ENCODE measurements at places on chromosomes 1 and 21.

DNA sequence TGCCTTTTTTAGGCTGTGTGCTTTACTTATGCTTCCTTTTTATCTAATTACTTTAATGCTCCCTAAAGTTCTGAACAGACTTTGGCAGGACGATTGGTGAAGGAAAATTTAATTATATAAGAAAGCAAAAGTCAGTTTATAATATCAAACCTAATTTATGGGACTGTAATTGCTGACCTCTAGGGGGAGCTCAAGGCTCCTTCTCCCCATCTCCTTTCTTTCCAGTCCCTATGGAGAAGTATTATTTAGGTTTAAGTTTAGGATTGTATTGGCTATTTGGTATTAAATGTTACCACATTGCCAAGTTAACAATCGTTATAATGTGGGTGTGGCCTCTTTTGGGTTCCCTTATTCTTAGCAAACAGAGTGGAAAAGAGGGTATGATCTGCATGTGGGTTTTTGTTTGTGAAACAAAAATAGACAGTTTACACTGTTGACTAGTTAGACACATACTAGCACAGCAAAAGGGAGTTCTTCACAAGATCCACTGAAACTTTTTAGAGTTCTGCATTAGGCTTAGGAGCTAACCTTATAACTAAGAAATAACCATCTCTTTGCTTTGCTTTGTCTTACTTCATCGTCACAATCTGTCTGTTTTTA lies 48.2 kb upstream of the TNFSF4 start:
- DNase-seq: peak; percentile 40

DNA sequence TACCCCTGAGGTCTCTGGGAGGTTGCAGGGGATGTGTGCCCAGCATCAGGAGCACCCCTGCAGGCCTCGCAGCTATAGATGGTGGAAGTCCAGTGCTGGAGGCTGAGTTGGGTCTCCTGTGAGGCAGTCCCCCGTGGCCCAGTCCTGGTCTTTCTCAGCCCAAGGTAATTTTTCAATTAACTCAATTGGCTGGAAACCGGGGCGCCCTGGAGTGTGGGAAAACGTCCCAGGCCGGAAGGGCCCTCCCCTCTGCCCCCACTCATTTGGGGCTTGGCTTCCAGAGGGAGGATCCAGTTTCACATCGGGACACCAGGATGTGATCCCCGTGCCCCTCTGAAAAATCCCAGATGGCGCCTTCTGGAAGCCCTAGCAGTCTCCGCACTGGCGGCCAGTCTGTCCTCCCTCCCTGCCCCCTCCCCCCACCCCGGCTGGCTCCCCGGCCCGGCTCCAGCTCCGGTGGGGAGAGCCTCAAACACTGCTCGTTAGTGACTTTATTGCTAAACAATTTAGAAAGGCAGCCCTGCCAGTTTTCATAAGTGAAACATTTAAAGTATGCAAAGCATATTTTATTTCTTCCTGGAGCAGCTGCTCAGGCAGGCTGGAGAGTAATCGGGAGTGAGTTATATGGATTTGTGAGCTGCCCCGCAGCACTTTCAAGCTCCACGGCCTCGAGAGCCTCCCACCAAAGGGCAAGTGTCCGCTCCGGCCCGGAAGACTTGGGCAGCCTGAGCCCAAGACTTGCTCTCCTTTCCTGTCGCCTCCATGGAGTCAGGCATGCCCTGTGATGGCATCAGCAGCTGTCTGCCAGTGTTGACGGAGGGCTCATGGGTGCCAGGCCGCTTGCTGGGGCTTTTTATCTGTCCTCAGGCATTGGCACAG lies 208.2 kb upstream of the TMEM51 start:
- DNase-seq: peak; percentile 12

DNA sequence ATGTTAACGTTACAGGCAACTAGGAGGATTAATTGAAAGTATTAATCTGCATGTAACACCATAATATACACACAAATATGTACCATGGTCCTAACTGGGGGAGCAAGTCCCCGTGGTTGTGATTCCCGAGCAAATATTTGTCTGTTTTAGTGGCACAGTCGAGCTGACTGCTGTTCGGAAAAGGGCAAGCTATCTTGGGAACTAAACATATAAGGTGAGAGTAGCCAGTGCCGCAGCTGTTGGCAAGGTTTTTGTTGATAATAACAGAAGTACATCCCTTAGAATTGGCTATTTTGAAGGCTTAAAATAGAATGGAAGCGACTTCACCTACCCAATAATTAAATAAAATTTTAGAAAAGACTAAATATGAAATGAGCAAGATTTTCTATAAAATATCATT lies 45.5 kb downstream of the UCHL5 start:
- DNase-seq: no peak

DNA sequence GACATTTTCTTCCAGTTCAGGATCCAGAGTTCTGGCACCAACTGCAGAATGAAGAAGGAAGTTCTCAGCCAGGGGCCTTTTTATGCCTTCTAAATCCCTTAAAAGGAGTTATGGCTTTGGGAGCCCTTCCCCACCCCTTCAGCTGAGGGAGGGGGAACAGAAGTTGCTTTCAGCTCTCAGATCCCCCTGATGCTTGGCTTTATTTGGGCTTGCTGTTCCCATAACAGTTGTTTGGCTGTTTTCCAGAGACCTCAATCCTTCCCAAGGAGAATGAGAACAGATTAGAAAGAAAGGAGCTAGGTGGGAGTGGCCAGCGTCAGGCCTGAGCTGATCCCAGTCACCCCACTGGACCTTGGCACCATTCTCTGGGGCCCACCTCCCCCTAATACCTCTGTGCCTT lies at the start of gene RPE65:
Gene RPE65 (minus strand): TSS at position 54 of the 400 bp plus-strand sequence. CDS start 49 bp downstream, at position 5.
- DNase-seq: peak; percentile 15

GRCh38 chr21:26072666-26073615 lies 97.6 kb downstream of the APP start:
- DNase-seq: no peak

- no peak for DNase-seq
Observed at GRCh38 chr1:163258181-163258580, 55.5 kb upstream of the RGS5 start.

DNA sequence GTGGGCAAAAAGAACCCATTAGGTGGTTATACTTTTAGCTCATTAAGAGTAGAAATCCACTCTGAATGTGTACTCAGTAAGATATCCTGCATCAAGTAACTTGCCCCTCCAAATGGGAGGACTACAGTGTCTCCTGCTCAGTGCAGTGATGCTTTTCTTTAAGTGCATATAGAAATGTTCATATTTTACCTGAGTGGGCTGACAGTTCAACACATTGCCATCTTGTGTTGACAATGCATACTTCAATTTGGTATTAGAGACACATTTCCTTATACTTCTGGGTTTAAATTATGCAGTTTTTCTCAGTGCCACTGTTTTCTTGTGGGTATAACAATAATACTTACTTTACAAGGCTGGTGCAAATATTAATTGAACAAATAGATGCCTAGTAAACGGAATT lies 318.6 kb upstream of the TMPRSS15 start:
- DNase-seq: peak; percentile 48

DNA sequence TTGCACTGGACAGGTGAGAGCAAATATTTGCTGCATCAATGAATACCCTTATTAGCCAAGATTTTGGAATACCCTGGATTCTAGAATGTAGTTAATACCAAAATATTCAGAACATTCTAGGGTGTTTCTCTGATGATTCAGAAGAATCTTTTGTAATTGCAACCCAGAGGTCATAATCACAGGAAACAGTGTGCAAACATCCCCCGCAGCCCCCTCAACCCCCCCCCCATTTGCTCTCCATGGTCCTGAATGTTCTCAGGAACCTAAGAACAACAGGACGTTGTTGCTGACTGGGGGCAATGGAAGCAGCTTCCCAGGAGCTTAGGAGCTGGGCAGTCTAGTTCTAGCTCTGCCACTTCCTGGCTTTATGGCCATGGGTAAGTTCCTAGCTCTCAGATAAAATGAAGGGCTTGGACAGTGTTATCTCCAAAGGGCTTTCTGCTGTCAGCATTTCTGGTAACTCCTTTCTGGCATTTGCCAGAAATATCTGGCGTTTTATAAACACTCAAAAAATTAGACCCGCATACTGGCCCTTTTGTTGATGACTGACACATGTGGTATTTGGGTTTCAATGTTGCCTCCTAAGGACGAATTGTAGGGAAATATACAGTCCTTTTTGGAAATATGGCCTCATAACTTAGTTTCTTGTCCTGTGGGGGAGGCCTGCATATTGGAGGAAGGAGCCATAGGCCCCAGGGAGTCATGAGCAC lies 178.6 kb downstream of the RRAGC start:
- DNase-seq: no peak

GRCh38 chr1:8554956-8555534 lies 237.1 kb downstream of the SLC45A1 start:
- peak; percentile 8 for DNase-seq

- DNase-seq: peak; percentile 34
Observed at GRCh38 chr1:29390491-29391361, 154.4 kb downstream of the PTPRU start.

GRCh38 chr1:37879865-37880264 lies 20.5 kb upstream of the MTF1 start:
- DNase-seq: no peak

Data from NCI-H69 (cell line).